ENCODE measurements at places on chromosomes 1 and 21.
A peak's percentile ranks its signal among the peaks of the same experiment; 100 is the strongest.

DNA sequence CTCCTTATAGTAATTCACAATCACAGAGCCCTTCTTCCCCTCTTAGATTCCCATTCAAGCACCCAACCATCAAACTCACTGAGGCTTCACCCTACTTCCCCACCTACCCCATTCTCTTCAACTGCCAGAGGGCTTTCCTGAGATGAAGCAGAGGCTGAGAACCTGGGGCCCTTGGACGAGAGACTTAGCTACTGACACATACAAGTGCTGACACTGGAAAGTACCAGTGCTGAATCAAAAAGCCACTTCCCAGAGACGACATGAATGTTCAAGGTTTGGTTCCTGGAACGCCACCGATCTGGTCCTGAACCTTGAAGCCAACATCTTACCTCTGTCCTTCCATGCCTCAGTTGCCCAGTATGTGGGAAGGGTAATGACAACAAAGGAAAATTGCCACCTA is 16.6 kb upstream of the RAP1A start:
- no peak for DNase-seq

- no peak for DNase-seq
These were observed 142.5 kb upstream of the HMGB4 start for GRCh38 chr1:33721301-33721815.

DNA sequence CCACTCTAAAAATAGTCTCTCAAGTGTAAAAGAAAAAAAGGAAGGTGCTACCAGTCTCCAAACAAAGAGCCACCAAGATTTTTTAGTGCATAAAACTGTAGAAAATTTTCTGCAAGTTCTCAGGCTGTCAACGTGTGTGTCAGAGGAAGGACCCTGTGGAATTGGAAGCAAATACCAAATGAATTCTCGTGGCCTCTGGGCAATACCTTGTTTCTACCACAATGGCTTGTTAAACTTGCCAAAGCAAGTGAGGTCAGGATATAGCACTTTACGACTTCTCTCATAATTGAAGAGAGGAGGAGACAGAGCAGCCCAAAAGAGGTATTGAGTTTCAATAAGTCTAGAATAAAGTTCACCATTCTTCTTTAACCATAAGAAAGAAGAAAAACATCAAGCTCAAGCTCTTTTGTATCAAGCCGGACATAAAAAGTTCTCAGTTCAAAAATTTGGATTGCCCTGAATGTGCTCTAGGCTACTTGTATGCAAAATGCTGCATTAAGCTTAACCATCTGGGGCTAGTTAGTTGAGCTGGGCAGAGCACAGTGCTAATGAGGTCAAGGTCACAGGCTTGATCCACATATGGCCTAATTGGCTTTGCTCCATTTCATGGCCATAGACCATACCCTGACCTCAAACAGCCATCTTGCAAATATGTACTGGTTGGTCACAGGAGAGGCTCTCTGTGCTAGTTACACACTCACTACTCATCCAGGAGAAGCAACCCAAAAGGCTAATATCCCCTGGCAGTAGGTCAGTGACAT is 60.5 kb downstream of the TBX15 start:
- DNase-seq: no peak

GRCh38 chr1:109912214-109912861 is 1.7 kb downstream of the CSF1 start:
- no peak for DNase-seq

DNA sequence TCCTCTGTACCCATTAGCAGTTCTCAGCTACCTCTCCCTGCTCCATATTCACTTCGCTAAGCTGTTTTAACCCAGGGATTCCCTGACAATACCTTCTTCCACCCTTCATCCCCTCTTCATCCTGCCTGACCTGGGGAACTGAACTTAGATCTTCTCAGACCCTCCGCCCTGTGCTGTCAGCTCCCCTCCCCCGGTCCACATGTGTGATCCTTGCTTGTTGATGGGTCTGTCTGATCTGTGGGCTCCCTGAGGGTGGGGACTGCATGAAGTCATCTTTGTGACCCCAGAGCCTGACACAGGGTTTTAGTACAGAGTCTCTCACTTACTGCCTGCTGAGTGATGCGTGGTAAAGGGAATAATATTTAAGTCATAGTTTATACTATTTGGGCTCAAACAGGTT is 11.8 kb downstream of the CHAF1B start:
- DNase-seq: no peak

DNA sequence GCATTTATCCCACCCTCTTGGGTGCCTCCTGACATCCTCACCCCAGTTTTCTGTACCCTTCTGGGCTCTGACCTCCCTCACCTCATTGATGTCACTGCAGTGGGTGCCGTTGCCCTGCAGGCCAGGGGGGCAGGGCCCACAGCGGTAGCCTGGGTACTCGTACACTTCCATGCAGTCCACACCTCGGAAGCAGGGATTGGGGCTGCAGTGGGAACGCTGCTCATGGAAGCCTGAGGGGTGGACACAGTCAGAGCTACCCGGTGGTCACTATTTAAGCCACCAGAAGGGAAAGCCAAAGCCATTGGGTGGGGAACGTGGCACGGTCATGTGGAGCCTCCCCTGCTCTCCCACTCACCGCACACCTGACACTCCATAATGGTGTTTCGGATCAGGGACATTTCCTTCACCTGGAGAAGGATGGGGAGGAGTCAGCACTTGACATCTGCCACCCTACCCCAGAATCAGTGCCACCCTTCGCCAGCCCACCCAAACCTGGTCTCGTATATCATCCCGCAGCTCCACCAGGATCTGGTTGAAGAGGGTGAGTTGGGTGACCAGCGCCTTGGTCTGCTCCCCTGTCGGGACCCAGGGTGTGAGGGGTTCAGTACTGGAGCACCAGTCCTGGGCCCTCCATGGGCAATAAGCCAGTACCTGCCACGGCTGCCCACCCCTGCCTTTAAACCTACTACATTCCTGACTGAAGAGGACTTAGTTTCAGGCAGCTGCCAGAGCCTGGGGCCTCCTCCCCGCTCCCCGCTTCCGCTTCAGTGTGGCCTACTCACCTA is 4.8 kb downstream of the THBS3 start:
- DNase-seq: no peak

GRCh38 chr1:226781937-226782609 is 43.0 kb upstream of the ITPKB start:
- DNase-seq: no peak

- DNase-seq: no peak
These were observed 45.5 kb downstream of the IER5 start for GRCh38 chr1:181133969-181134418.

DNA sequence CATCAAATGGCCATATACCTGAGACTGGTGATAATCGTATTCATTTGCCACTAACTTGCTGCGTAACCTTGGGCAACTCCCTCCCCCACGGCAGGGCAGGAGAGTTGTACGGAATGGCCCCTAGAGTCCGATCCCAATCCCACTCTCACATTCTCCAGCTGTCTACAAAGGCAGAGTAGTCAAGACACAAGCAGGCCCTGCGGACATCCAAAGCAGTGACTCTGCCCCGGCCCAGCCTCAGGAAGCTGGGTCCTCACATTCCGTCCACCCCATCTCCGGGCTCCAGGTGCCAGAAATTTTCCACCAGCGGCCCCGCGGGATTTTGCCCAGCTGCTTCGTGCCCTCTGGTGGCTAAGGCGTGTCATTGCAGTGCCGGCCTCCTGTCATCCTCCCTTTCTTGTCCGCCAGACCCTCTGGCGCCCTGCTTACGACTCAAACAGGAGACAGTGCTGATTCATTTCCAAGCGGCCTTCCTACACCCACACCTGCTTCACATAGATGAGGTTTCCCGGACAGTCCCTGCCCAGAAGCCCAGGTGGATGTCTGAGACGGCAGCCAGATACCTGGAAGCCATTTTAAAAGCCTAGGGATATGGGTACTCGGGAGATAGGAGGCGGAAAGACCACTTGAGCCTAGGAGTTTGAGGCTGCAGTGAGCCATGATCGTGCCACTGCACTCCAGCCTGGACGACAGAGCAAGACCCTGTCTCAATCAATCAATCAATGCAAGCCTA is 2.9 kb upstream of the S100A2 start:
- DNase-seq: peak; percentile 97

- DNase-seq: no peak
These were observed 57.1 kb downstream of the ZC3H11B start for GRCh38 chr1:219555806-219556205.

- DNase-seq: no peak
These were observed 995 bp upstream of the IPO13 start for GRCh38 chr1:43945674-43946235.

DNA sequence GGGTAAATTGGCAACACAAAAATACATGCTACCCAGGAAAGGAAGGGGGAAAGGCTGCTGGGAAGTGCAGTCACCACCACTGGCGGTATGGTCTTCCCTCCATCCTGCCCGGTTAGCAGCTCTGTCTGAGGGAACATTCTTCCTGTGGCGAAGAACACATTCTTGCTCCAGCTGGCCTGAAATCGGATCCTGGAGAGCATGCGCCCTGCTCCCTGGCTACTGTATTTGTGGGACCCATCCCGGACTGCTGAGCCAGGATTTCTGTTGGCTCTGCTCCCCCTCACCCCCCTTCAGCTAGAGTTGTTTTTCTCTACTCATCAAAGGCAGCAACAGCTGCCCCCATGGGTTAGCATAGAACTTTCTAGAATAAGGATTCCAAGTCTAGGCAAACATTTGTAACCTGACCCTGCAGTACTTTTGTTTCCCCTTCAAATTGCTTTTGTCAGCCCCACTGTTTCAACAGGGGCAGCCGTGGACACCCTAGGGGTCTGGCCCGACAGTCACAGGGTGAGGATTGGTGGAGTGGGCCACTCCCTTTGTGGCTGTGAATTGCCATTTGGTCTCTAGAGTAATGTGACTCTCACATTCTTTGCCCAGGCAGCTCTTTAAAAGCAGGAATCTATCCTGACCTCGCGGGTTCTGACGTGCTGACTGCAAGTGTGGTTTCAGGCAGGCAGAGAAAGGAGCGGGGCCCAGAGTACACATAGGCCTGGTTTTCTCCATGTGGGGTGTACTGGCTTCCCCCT is 157.7 kb downstream of the TOMM20 start:
- peak; percentile 83 for DNase-seq

DNA sequence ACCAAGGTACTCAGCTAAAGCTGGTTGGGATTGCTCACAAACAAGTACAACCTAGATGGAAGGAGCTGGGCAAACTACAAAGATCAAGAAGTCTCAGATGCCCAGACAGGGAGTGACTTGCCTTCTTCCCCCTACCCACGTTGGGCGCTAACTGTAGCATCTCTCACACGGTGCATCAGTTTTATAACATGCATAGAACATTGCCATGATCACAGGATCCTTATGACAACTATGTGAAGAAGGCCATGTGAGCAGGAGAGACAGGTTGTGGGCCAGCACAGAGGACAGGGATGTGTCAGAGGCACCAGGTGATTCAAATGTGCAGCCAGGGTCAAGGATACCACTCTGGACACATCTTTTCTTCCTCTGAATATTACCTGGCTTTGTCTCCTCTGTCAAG is 28.3 kb upstream of the CYP4B1 start:
- DNase-seq: no peak

Measured in SHP77 (cell line).